ENCODE measurements at places on chromosomes 1 and 21.
A peak's percentile ranks its signal among the peaks of the same experiment; 100 is the strongest.

DNA sequence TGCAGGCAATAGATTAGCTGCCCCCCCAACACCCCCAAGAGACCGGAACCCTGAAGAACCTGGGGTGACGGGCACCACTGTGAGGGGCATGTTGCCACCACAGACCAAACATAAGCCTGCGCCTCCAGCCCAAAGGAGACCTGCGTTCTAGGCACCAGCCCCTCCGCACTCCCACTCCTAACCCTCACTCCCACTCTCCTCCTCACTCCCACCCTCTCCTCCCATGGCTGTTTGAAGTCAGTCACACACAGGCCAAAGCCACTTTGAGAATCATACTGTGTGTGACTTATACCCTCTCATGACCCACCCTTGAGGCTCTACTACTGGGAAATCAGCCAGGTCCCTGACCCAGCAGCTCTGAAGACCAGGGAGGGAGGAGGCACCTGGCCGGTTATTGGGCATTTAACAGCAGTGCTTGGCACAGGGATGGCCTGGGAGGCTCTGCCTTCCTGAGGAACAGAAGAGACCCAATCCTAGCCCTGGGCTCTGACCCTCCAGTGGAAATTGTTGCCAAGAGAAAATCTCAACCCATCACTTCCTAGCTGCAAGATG is 43.5 kb downstream of the FBXO2 start:
- no peak for DNase-seq

GRCh38 chr1:104235141-104235540 is 485.4 kb downstream of the AMY1C start:
- DNase-seq: no peak

GRCh38 chr1:155003227-155003765 is 694 bp downstream of the ZBTB7B start:
- DNase-seq: peak; percentile 32

DNA sequence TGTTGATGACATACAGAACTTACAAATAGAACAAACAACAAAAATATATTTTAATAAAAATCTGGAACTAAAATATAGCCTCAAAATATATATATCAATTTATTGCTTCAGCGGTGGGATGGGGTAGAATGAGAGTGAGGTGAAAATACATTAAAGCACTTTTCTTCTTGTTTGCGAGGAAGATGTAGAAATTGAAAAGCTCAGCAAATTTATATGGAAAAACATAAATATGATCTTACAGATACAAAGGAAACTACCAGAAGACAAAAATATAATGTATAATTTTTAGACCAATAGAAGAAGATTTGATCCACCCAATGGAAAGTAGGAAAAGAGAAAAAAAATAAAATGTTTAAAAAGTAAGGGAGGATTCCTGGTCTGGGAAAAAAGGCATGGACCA is 372.2 kb downstream of the DISC1 start:
- DNase-seq: no peak

GRCh38 chr21:43191521-43191920 is 22.7 kb downstream of the CRYAA start:
- DNase-seq: no peak

DNA sequence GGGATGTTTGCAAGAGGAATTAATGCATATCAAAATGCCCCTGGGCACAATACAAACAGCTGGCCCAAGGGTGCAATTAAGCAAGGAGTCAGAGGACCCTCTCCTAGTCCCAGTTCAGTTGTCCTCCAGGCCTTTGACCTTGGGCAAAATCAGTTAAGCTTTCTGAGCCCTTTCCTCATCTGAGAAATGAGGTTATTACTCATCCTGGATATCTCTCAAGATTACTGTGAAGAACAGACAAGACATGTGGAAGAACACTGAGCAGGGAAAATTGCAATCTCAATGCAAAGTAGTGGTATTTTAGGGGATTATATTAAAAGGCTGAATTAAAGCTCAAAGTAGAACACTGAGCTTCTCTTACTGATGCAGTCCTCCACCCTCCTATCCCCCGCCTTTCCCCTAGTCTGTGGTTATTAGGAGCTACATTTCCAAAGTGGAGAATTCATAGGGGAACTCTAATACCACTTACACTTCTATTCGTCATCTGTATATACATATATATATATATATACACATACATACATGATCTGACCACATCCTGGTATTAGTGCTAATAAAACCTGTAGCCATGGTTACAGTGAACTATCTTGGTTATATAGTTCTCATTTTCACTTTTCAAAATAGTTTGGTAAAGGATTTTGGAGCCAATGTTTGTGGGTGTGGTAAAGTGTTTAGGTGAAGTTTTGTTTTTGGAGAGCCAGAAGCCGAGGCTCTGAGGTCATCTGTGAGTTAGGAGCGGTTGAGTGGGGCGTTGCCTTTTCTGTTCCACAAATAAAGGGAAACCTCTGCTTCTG is 18.1 kb downstream of the KIAA0040 start:
- no peak for DNase-seq

GRCh38 chr1:97929874-97930851 is 9.3 kb upstream of the DPYD start:
- DNase-seq: no peak

DNA sequence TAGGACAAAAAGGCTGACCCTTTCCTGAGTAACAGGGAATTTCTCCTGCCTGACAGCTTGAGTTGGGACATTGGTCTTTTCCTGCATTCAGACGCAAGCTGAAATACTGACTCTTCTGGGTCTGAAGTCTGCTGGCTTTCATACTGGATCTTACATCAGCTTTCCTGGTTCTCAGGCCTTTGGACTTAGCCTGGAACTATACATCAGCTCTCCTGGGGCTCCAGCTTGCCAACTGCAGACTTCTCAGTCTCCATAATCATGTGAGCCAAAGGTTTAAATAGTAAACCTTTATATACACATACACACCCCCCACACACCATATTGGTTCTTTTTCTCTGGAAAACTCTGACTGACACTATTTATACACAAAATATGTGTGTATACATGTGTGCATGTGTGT is 59.0 kb upstream of the KCND3 start:
- DNase-seq: no peak

GRCh38 chr1:110057963-110058518 is 12.4 kb downstream of the ALX3 start:
- DNase-seq: no peak

GRCh38 chr1:110196917-110197765 is 13.0 kb upstream of the KCNC4 start:
- peak; percentile 55 for DNase-seq

- DNase-seq: peak; percentile 21
Measured at GRCh38 chr1:226945106-226945857, 5.2 kb downstream of the COQ8A start.

DNA sequence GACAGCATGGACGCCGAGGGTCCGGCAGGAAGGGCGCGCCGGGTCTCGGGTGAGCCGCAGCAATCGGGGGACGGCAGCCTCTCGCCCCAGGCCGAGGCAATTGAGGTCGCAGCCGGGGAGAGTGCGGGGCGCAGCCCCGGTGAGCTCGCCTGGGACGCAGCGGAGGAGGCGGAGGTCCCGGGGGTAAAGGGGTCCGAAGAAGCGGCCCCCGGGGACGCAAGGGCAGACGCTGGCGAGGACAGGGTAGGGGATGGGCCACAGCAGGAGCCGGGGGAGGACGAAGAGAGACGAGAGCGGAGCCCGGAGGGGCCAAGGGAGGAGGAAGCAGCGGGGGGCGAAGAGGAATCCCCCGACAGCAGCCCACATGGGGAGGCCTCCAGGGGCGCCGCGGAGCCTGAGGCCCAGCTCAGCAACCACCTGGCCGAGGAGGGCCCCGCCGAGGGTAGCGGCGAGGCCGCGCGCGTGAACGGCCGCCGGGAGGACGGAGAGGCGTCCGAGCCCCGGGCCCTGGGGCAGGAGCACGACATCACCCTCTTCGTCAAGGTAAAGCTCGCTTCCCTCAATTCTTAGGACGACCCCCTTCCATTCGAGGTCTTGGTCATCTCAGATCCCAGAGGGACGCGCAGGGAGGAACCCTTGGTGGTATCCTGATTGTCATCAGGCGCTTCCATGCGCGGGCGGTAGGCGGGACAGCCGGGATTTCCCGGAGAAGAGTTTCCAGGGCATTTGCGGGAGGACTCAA is 1.6 kb downstream of the CLIC6 start:
- DNase-seq: no peak
